ENCODE measurements at places on chromosomes 16 and 17.
A peak's percentile ranks its signal among the peaks of the same experiment; 100 is the strongest.

DNA sequence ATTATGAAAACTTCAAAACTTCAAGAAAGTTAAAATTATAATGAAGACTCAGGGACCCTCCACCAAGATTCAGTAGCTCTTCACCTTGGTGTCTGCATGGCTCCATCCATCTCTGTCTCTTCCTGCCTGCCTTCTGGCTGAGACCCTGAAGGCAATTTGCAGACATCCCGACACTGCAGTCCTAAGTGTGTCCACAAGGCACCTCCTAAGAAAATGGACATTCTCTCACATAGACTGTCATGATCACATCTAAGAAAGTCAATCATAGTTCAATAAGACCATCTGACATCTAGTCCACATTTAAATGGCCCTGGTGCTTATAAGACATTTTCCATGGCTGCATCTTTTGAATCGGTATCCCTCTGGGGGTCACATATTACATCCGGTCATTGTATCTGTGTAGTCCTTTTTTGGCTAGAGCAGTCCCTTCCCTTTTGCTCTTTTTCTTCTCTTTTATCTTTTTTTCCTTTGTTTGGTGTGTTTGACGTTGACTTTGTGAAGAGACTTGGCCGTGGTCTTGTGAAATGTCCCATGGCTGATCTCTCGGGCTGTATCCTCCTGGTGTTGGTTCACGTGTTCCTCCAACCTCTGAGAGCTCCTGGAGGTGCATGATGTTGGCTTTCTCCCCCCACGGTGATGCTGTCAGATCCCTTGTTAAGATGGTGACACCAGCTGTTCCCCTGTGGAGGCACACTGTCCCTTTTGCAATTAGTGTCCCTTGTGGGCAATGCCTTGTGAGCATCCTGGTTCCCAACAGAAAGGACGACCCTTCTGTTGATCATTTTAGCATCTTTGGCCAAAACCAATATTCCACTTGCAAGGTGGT, 5.0 kb upstream of the TNFRSF13B start:
- DNase-seq = no peak

GRCh38 chr16:63497408-63497807, 1461.2 kb upstream of the CDH8 start:
- DNase-seq = no peak

GRCh38 chr17:4118015-4118743, 24.7 kb downstream of the ZZEF1 start:
- no peak for DNase-seq

GRCh38 chr17:77165577-77165976, 24.8 kb downstream of the SEC14L1 start:
- DNase-seq = no peak

DNA sequence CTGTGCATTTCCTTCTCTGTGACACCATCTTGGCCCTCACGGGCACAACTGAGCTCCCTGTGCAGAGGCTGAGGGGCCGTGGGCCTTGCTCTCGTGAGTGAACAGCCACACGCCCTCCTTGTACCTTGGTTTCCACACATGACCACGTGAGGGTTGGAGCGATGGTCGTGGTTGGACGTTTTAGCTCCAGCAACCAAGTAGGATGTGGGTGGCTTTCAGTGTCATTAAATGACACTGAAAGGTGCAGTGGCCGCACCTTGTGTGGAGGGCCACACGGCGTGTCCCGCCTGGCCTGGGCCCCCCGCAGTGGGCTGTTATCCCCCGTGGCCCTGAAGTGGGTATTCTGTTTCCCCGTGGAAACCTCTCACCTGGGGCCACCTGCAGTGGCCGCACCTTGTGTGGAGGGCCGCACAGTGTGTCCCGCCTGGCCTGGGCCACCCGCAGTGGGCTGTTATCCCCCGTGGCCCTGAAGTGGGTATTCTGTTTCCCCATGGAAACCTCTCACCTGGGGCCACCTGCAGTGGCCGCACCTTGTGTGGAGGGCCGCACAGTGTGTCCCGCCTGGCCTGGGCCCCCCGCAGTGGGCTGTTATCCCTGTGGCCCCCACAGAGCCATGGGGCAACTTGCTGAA, 28.2 kb downstream of the ACSF3 start:
- no peak for DNase-seq

- no peak for DNase-seq
Measured at GRCh38 chr16:79294568-79294967, 306.0 kb downstream of the MAF start.

GRCh38 chr17:16141685-16142084, 73.6 kb downstream of the NCOR1 start:
- no peak for DNase-seq

GRCh38 chr17:46199379-46199778, 6.2 kb upstream of the KANSL1 start:
- DNase-seq = no peak

GRCh38 chr16:20383106-20384029, 21.2 kb downstream of the PDILT start:
- peak; percentile 74 for DNase-seq

- DNase-seq = no peak
Measured at GRCh38 chr17:56883616-56884015, 30.2 kb downstream of the TRIM25 start.

DNA sequence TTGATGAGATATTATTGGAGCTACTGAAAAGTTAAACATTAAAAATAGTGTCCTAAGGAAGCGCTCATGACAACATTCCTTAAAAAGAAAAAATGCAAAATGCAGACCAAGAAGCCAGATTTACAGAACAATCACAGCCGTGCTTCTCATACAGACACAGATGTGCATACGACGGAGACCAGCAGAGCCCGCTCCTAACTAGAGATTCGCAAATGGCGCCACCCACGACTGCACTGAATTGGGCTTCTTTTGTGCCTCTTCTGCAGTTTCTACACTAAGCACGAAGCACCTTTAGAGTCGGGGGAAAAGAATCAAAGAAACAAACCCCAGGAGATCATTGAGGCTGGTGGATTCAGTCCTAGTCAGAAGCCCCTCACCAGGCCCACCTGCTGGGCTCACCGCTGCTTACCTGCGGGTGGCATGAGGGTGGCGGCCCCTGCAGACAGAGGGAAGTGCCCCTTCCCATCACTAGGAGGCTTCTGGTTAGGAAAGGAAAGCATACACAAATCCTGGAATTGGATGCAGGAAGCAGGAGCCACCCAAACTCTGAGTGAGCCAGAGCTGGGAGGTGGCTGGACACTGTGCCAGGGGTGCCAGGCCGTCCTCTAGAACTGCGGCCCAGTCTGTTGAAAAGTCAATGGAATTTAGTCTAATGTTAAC, 64.9 kb upstream of the CHMP6 start:
- no peak for DNase-seq

- no peak for DNase-seq
Measured at GRCh38 chr17:51819341-51820219, 338.9 kb downstream of the CA10 start.

- DNase-seq = no peak
Measured at GRCh38 chr17:27612160-27612770, 18.7 kb upstream of the LGALS9 start.

GRCh38 chr16:80693553-80693952, 110.8 kb downstream of the CDYL2 start:
- no peak for DNase-seq

DNA sequence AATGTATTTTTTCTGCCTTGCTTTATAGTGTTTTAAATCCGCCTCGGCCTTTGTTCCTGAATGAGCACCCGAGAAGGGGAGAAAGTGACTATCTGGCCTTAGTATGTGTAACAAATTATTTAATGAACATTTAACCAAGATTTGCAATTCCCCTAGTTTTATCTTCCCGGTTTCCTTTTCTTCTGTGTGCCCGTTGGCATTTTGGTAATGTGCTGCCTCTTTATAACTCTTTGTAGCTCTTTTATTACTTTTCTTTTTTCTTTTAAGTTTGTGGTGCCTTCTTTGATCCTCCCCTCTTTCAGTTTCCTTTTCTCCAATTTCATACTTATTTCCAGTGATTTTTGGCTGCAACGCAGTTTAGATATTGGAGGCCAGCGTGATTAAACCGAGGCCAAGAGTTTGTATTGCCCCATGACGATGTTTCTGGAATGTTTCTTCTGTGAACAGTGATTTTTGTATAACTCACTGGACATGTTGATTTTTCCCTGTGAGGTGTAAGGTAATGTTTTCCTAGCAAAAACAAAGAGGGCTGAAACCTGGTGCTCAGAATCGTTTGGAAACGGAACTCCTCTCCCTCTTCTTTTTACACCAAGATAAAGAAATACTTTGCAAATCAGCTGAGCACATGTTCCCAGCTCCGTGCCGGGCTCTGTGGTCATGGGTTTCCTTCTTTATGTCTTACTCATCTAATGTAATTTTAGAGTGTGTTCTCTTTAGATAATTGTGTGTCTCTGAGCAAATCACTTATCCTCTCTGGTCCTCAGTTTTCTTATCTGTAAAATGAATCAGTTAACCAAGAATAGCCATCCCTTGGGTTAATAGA, 344.3 kb downstream of the WWOX start:
- no peak for DNase-seq

- DNase-seq = no peak
Measured at GRCh38 chr16:47196457-47196856, 52.7 kb upstream of the NETO2 start.

- no peak for DNase-seq
Measured at GRCh38 chr16:35171106-35171505, 1711.7 kb downstream of the TP53TG3F start.

DNA sequence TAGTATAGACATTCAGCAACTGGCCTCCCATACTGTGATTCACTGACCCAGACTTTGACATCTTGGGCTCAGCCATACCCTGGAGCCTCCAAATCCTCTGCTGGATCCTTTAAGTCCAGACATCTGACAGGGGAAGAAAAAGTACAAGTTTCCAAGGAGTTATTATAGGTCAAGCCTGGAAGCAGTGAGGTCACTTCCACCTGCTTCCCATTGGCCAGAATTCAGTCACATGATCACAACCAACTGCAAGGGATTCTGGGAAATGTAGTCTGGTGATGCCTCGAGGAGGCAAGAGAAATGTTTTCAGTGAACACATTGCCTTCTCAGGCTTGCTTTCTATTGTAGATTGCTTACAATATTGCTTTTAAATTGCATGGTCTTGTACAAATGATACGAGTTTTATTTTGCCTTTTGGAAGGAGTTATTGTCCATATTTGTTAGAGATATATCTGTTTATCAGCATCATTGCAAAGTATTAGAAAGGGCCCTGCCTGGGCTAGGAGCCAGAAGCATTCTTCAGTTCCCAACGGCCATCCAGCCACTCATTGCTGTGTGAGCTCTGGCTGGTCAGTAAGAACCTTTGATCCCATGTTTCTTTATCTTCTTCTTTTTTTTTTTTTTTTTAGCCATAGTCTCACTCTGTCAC, 696.9 kb downstream of the WWOX start:
- DNase-seq = peak; percentile 70

GRCh38 chr17:74981979-74982662, 5.3 kb upstream of the CDR2L start:
- DNase-seq = peak; percentile 89

GRCh38 chr16:74463888-74464287, 42.6 kb upstream of the CLEC18B start:
- DNase-seq = no peak

- no peak for DNase-seq
Measured at GRCh38 chr16:22217890-22218730, 12.0 kb downstream of the EEF2K start.

DNA sequence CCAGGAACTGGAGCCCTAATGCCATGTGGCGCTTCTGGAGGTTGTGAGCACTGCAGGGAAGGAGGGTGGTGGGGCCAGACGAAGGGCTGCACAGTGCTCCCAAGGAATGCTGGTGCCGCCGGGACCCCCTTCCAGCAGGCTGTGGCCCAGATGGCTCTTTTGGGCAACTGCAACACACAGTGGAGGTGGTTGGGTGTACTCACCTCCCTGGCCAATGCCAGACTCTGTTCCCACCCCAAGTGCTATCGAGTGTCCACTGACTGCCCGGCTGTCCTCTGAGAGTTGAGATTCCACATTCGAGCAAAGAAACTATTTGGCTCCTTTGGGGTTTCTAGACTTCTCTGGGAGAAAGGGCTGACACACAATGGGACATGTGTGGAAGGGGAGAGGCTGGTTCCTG, 167.9 kb downstream of the RGS9 start:
- no peak for DNase-seq

DNA sequence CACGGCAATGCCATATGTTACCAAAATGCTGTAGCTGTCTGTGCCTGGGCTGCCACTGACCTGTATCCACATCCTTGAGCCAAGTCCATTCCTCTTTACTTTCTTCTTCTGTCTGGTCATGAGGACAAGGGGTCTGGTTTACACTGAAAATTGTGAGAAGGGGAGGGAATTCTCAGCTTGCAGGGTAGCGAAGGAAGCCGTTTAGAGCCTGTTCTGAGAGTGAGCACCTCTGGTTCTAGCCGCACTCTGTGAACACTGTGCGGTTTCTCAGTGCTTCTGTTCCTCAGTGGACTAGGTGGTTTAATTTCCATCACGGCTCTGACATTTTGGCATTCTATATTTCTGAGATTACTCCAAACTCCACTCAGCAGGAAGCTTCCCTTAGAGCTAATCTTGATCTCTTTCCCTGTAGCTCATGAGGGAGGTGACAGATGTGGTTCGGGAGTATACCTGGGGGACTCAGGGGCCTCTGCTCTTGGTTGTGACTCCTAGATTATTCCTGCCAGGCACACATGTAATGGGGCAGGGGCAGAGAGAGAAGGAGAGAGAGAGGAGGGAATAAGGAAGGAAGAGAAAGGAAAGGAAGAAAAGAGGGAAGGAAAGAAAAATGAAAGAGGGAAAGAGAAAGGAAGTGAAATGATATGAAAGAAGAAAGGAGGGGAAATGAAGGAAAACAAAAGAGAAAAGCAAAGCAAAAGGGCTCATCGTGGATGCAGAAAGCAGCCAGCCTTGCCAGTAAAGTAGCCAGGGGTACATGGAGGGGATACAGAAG, 14.2 kb upstream of the TBX21 start:
- DNase-seq = no peak

DNA sequence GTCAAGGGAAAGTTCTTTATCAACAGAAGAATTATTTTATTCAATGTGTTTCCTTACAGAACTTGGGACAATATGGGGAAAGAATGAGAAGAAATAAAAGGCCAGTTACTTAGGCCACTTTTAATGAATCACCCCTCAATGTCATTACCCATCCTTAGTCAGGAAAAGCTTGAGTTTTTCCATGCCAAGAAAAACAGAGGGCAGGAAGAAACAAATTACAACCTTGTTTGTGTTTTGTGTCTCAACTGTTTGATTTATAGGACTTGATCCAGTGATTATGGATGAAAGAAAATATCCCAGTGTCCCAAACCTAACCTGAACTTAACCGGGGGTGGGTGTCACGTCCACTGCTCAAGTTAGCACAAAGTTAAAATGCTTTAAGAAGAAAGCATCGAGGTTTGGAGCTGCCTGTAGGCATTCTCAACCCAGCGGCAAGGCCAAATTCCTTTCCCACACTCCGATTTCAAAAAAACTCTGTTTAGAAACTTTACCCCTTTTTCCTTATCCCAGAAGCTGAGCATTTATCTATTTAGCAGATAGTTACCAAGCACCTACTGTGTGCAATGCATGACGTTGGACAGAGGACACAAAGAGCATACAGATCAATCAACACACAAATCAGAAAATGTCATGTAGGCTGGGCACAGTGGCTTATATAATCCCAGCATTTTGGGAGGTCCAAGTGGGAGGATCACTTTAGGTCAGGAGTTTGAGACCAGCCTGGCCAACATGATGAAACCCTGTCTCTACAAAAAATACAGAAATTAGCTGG, 14.0 kb upstream of the CYB5B start:
- no peak for DNase-seq

- DNase-seq = no peak
Measured at GRCh38 chr17:60481604-60482003, 44.4 kb downstream of the APPBP2 start.

Data from HEK293T (cell line).